ENCODE measurements at places on chromosomes 2 and 18.
A peak's percentile ranks its signal among the peaks of the same experiment; 100 is the strongest.

- DNase-seq, result no peak
Measured at GRCh38 chr18:12361770-12362378, 15.2 kb downstream of the AFG3L2 start.

DNA sequence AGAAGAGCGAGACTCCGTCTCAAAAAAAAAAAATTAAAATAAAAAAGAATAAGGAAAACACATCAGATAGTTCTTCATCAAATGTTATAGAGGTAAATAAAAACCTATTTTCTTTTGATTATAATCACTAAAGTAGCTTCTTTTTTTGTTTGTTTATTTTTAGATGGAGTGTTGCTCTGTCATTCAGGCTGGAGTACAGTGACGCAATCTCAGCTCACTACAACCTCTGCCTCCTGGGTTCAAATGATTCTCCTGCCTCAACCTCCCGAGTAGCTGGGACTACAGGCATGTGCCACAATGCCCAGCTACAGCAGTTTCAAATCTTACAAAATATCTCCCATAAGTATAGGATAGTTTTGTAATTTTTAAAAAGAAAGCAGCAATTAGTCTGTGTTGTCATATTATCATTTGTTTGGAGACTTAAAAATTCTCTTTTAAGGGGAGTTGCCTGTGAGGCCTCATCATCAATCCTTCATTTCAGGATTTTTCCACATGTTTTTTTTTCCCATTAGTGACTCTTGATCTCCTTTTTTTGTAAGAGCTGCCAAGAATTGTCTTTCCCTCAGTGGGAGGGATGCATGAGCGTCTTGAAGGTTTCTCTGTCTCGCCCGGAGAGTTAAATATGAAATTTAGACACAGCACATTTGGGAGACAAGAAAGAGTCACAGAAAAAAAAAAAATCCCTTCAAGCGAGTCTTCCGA is 275.9 kb downstream of the CDCA7 start:
- no peak for DNase-seq

- DNase-seq, result no peak
Measured at GRCh38 chr18:957829-958228, 53.2 kb downstream of the ADCYAP1 start.

DNA sequence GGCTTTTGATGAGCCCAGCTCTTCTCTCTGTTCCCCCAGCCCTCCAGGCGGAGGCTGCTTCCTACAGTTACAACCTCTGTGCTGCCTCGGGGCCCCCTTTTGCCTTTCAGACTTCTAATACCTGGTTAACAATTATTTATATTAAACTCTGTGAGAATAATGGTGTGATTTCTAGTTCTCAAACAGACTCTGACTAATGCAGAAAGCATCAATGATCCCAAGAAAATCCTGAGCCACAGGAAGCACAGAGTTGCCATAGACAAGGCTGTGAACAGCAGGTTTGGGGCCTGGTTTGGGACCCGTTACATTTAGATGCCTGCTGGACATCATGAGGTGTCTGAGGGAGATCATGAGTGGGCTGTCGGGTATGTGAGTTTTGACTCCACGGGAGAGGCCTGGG is 37.4 kb upstream of the MYO3B start:
- no peak for DNase-seq

GRCh38 chr2:74102516-74102915 is 45.2 kb downstream of the BOLA3 start:
- no peak for DNase-seq

GRCh38 chr18:10707294-10707693 is 181.5 kb downstream of the NAPG start:
- no peak for DNase-seq

DNA sequence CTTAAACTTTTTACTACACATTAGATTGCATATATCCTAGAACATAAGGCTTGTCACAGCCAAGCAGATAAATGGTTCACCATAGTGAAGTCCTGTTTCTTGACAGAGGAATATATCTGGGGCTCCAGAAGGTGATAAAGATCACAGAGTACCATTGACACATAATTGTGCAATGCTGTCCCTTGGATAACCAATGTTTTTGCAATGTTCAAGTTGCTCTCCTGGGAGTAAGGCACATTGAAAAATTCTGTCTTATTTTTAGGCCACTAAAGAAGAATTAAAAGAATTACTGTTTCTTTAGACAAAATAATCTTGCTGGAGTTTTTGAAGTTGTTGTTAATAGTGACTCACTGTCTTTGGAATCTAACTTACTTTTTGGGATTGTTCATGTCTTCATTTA is 1132.8 kb downstream of the LRP1B start:
- no peak for DNase-seq

DNA sequence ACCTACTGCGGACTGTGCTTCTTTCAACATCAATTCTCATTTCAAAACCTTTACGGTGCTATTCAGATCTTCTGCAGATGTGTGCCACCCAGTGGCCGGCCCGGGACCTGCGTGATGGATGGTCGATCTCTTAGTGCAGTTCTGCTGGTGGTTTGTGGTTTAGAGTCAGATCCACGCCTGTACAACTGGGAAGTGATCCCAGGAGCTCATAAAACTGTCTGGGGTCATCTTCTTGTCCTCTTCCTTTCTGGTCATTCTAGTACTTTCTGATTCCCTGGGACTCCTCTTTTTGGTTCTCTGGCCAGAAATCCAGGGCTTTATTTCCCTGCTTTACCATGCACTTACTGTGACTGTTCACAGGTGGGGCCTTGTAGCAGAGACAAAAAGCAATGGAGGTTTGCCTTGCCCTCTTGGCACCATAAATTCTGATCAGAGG is 15.8 kb upstream of the SELENOI start:
- peak; percentile 71 for DNase-seq

Measured in NCI-H69 (cell line).